ENCODE measurements at places on chromosomes 11 and 22. TPM values are rescaled to one million over a fixed set of nuclear protein-coding genes. Genes with fewer than 3 reads are reported as not detected.

DNA sequence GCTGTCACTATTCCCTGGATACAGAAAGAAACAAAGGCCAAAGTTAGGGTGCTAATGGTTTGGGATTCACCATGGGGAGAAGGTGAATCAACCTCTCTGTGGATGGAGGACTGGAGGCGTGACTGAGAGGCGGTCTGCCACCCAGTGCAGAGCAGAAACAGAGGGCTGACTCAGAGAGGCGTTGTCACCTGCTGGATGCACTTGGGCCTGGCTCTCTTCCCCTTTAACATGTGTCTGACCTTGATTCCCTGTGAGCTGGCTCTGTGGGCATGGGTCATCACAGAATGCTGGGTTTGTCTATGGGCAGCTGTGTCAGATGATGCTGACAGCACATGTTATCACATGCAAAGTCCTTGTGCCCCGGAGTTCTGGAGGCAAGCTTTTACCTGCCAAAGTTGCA is 75.9 kb downstream of the LDLRAD3 start:
- no peak for DNase-seq

GRCh38 chr11:223884-224283 is 12.3 kb downstream of the SIRT3 start:
- DNase-seq: no peak

DNA sequence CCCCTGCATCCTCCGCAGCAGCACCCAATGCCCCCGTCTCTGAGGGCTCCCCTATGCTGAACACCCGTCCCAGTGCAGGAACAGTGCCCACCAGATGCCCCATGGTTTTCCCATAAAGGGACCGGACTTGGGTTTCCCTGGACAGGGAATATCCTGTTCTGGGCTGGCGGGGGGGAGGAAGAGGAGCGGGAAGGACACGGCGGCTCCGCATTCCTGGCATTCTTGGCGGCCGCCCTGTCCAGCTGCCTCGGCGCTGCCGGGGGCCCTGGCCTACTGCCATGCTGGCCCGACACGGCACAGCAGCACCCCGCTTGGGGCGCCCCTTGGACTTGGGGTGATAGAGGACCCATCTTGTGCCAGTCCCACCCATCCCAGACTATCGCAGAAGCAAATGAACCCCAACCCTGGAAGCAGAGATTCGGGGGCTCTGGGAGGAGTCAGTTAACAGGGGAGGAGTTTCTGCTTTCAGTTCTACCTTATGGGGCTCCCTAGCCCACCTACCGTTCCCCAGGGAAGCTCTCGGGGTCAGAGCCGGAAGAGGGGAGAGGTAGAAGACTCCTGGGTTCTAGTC is 23.7 kb upstream of the CBX7 start:
- no peak for DNase-seq

GRCh38 chr11:114377612-114378267 is 22.6 kb downstream of the C11orf71 start:
- no peak for DNase-seq

- DNase-seq: no peak
Measured at GRCh38 chr22:17112491-17113042, 8.6 kb downstream of the TMEM121B start.

The MGAT3 gene
- total RNA-seq: 20.3 TPM

The DDTL gene
- not detected for total RNA-seq
